ENCODE measurements at places on chromosomes 11 and 22. TPM values are rescaled to one million over a fixed set of nuclear protein-coding genes. Genes with fewer than 3 reads are reported as not detected.

GRCh38 chr22:17726928-17727897, 47.1 kb downstream of the BID start:
- no peak for DNase-seq

GRCh38 chr22:32122899-32123298, 36.2 kb downstream of the C22orf42 start:
- DNase-seq, result no peak

Gene OR4C11
- total RNA-seq, result not detected

- DNase-seq, result no peak
Measured at GRCh38 chr22:42937164-42937843, 77.6 kb downstream of the PACSIN2 start.

Gene TREH
- not detected for total RNA-seq

Gene NAALAD2
- total RNA-seq, result 1.1 TPM

Gene SBF2
- total RNA-seq, result 42.4 TPM

Gene DAGLA
- 4.7 TPM for total RNA-seq

Gene CCDC89
- not detected for total RNA-seq

DNA sequence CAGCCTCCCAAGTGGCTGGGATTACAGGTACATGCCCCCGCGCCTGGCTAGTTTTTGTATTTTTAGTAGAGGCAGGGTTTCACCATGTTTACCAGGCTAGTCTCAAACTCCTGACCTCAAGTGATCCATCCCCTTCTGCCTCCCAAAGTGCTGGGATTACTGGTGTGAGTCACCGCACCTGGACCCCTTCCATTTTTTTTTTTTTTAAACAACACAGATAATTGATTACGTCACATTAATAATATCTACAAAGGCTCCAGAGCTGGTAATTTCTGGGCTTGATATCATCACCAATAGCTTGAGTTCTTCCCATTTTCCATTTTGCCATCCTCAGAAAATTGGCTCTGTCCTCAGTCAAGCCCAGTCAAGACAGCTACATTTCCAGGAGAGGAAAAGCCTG, 7.2 kb downstream of the TTLL1 start:
- no peak for DNase-seq

Gene ANO1
- total RNA-seq, result 0.40 TPM

Gene FAM111B
- 17.4 TPM for total RNA-seq

Gene C11orf91
- total RNA-seq, result 1.4 TPM

DNA sequence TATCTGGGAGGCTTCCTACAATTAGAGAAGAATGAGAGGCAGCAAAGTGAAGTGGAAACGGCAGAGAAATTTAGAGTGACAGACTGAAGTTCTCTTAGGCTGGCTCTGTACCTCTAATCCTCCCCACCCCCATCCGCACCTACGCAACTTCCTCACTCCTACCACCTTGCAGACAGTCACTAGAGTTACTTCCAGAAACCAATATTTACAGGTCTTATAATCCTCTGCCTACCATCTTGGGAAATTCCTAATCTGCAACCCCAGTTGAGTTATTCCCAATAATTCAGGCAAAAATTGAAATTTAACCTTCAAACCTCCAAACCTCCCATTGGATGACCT, 71.7 kb downstream of the PAK1 start:
- no peak for DNase-seq

Gene DGCR6
- 0.44 TPM for total RNA-seq

- no peak for DNase-seq
Measured at GRCh38 chr11:63970902-63971301, 3.5 kb upstream of the COX8A start.

- DNase-seq, result no peak
Measured at GRCh38 chr11:98940913-98941312, 79.8 kb upstream of the CNTN5 start.

GRCh38 chr22:46092670-46093410, 57.5 kb upstream of the PPARA start:
- DNase-seq, result no peak
